Adipocyte (in vitro differentiated cells): ENCODE measurements at places on chromosomes 16 and 17.

DNA sequence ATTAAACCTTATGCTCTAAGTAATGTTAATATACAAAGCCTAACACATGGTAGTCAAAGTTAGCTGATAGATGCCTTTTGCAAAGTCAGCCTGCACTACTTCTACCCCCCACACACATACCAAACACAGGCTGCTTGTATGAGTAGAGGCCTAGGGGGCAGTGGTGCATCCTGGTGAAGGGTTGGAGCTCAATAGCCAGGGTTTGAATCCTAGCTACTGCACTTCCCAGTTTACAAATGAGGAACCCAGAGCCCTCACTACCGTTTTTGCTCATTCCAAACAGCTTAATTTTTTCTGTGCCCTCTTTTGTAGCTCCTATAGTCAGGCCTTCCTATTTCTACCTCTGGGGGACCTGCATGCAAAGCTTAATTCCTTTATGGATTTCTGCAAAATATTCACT lies 18.9 kb upstream of the HYDIN start:
- DNase-seq: no peak

DNA sequence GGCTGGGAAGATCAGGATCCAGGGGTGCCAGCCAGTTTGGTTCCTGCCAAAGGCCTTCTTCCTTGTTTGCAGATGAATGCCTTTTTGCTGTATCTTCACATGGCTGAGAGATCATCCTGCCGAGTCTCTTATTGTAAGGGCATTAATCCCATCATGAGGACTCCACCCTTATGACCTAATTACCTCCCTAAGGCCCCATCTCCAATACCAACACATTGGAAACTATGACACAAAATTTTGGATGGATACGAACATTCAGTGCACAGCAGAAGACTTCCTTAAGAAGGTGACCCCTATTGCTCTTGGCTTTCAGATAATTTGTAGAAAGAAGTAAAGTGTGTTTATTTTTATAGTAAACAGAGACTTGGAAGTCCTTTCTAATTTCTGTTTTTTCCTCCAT lies 1164.7 kb upstream of the CDH8 start:
- no peak for DNase-seq

GRCh38 chr17:49362723-49363117 lies 670 bp upstream of the ZNF652 start:
- DNase-seq: no peak

- no peak for DNase-seq
Measured at GRCh38 chr17:8064561-8065019, 22.9 kb downstream of the ALOX12B start.

DNA sequence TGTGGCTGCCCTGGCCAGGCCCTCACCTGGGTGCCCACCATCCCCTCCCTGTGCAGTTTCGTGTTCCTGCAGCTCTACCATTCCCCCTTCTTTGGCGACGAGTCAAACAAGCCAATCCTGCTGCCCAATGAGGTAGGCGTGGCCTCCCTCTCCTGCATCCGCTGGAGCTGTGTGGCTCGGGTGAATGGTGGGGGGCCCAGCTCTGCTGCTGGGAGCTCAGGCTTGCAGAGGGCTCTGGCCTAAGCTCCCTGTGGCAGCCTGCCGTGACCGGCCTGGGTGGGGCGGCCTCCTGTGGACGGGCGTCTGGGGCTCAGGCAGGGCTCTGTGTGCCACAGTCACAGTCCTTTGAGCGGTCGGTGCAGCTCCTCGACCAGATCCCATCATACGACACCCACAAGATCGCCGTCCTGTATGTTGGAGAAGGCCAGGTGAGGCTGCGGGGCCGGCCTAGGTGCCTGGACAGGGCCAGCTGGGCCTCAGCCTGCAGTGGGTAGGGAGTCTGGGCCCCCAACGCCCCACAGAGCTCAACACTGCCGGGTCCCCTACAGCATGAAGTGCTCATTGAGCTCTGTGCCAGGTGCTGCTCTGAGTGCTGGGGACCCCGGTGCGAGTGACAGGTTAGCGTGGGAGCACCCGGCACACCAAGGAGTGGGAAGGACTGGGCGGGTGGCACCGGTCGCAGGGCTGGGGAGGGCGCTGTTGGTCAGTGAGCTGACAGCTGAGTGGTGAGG lies 37.3 kb downstream of the TSC2 start:
- DNase-seq: no peak

- DNase-seq: no peak
Measured at GRCh38 chr17:65994679-65995078, 197.3 kb downstream of the CEP112 start.

DNA sequence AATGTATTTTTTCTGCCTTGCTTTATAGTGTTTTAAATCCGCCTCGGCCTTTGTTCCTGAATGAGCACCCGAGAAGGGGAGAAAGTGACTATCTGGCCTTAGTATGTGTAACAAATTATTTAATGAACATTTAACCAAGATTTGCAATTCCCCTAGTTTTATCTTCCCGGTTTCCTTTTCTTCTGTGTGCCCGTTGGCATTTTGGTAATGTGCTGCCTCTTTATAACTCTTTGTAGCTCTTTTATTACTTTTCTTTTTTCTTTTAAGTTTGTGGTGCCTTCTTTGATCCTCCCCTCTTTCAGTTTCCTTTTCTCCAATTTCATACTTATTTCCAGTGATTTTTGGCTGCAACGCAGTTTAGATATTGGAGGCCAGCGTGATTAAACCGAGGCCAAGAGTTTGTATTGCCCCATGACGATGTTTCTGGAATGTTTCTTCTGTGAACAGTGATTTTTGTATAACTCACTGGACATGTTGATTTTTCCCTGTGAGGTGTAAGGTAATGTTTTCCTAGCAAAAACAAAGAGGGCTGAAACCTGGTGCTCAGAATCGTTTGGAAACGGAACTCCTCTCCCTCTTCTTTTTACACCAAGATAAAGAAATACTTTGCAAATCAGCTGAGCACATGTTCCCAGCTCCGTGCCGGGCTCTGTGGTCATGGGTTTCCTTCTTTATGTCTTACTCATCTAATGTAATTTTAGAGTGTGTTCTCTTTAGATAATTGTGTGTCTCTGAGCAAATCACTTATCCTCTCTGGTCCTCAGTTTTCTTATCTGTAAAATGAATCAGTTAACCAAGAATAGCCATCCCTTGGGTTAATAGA lies 344.3 kb downstream of the WWOX start:
- no peak for DNase-seq

- no peak for DNase-seq
Measured at GRCh38 chr16:3091551-3091950, 7.5 kb downstream of the ZSCAN10 start.
